ENCODE measurements at places on chromosomes 2 and 18.

DNA sequence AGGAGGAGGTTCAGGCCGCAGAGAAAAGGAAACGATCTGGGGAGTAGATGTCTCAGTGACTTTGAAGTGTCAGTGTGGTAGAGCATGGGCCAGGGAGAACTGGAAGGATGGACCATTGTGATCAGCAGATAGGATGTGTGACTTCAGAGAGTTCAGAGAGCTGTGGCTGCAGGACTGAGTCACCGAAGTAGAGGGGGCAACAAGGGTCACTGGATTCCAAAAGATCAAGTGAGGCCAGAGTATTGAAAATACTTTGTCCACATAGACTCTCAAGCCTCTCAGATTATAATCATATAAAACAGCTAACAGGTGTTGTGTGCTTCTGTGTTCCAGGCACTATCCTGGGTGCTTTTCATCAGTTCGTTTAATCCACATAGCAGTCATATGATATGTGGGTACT lies 99.4 kb downstream of the CRIM1 start:
- no peak for DNase-seq

GRCh38 chr2:1644427-1644826 lies 99.9 kb downstream of the PXDN start:
- no peak for DNase-seq

DNA sequence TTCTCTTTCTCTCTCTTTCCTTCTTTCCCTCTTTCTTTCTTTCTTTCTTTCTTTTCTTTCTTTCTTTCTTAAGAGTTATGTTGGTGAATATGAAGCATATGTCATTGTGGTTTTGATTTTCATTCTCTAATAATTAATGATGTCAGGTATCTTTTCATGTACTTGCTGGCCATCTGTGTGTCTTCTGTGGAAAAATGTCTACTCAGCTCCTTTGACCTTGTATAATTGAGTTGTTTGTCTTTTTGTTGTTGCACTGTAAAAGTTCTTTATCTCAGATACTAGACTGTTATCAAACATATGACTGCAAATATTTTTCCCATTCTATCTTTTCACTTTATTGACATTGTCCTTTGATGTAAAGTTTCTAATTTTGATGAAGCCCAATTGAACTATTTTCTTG lies 645.1 kb downstream of the CNTNAP5 start:
- no peak for DNase-seq

- no peak for DNase-seq
These were observed 846.7 kb upstream of the ID2 start for GRCh38 chr2:7835151-7835550.
